DND-41 (cell line): ENCODE measurements at places on chromosomes 3 and 15.

- H3K4me3 ChIP-seq = no peak overlapping the region
- no peak for DNase-seq
- no peaks in the 10 kb centered on the region for H3K4me1 ChIP-seq
- no peaks in the 10 kb centered on the region for H3K27me3 ChIP-seq
- no peaks in the 10 kb centered on the region for H3K36me3 ChIP-seq
- no peak overlapping the region for H3K27ac ChIP-seq
Observed at GRCh38 chr3:43390255-43390588, 103.9 kb downstream of the SNRK start.

- H3K27me3 ChIP-seq = no peaks in the 10 kb centered on the region
- no peaks in the 10 kb centered on the region for H3K36me3 ChIP-seq
- H3K27ac ChIP-seq = peak overlapping the region; percentile 93
- no peak overlapping the region for H3K4me3 ChIP-seq
Observed at GRCh38 chr3:187919544-187919943, 174.3 kb upstream of the BCL6 start.

- peaks cover 11% of the 10 kb centered on the region for H3K27me3 ChIP-seq
- peak within 1 kb of the TSS; percentile 85 for H3K4me3 ChIP-seq
- DNase-seq = peak; percentile 83
- peaks cover 49% of the 10 kb centered on the region for H3K4me1 ChIP-seq
Observed at GRCh38 chr3:20039765-20040547, at the start of gene KAT2B. TSS of gene KAT2B (plus strand) at chr3:20040446. CDS start at chr3:20040478, 32 bp downstream.

- no peak overlapping the region for H3K4me3 ChIP-seq
- H3K36me3 ChIP-seq = no peaks in the 10 kb centered on the region
- peaks cover 6% of the 10 kb centered on the region for H3K27me3 ChIP-seq
- no peaks in the 10 kb centered on the region for H3K4me1 ChIP-seq
Observed at GRCh38 chr15:59550530-59550929, 61.1 kb upstream of the GCNT3 start.

DNA sequence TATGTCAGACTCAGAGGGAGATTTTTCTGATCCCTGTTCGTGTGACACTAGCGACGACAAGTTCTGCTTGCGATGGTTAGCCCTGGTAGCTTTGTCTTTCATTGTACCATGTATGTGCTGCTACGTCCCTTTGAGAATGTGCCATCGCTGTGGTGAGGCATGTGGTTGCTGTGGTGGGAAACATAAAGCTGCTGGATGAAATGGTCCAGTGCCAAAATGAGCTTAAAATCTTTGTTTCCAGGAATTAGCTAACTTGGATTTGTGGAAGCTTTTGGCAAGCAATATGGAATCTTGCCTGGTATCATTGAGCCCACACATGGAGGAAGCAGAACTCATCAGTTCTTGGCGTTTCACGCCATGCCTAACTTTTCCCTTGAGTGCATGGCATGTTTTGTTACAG lies 98.8 kb downstream of the SPRED1 start:
- H3K27ac ChIP-seq = no peak overlapping the region
- no peak for DNase-seq
- H3K4me3 ChIP-seq = no peak overlapping the region
- H3K4me1 ChIP-seq = no peaks in the 10 kb centered on the region

- H3K4me3 ChIP-seq = no peak overlapping the region
- no peak overlapping the region for H3K27ac ChIP-seq
- no peaks in the 10 kb centered on the region for H3K4me1 ChIP-seq
- H3K36me3 ChIP-seq = no peaks in the 10 kb centered on the region
Observed at GRCh38 chr15:77567202-77567601, 65.5 kb downstream of the LINGO1 start.

GRCh38 chr3:99955773-99956562 lies 138.3 kb downstream of the CMSS1 start:
- DNase-seq = no peak
- H3K27me3 ChIP-seq = no peaks in the 10 kb centered on the region
- H3K4me1 ChIP-seq = no peaks in the 10 kb centered on the region

- no peaks in the 10 kb centered on the region for H3K36me3 ChIP-seq
- no peaks in the 10 kb centered on the region for H3K4me1 ChIP-seq
- no peak for DNase-seq
- peaks cover 5% of the 10 kb centered on the region for H3K27me3 ChIP-seq
- no peak overlapping the region for H3K4me3 ChIP-seq
Observed at GRCh38 chr15:78343276-78344060, 3.3 kb downstream of the CRABP1 start.

- no peak for DNase-seq
- H3K36me3 ChIP-seq = no peaks in the 10 kb centered on the region
- H3K27me3 ChIP-seq = no peaks in the 10 kb centered on the region
- H3K27ac ChIP-seq = no peak overlapping the region
Observed at GRCh38 chr15:88247914-88248313, 8.6 kb downstream of the NTRK3 start.

DNA sequence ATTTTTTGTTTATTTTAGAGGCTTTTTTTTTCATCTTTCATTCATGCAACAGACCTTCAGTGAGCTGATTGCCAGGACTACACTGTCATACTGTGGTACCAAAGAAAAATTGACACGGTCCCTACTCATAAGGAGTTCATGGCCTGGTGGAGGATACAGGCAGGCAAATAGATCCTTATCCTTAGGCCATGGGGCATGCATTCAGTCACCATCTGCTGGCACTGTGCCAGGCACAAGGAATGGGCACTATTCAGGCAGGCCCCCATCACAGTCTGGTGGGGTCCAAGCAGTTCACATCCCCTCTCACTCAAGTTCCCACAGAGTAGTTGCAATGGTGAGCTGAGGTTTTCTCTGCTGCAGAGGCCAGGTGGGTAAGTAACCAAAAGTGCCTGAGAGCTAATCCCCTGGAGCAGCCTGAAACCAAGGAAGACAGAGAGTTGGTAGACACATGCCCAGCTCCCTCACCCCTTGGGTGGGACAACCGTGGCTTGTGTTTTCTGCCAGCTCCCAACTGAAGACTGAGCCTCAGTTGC lies 17.3 kb downstream of the CISH start:
- peaks cover 91% of the 10 kb centered on the region for H3K4me1 ChIP-seq
- peak overlapping the region; percentile 94 for H3K27ac ChIP-seq
- H3K4me3 ChIP-seq = no peak overlapping the region; the same call in 1 of the 2 replicates
- H3K27me3 ChIP-seq = no peaks in the 10 kb centered on the region
- DNase-seq = peak; percentile 76

GRCh38 chr3:40382617-40382979 lies 4.4 kb upstream of the ENTPD3 start:
- H3K27ac ChIP-seq = no peak overlapping the region
- H3K36me3 ChIP-seq = no peaks in the 10 kb centered on the region
- H3K4me1 ChIP-seq = no peaks in the 10 kb centered on the region
- no peak overlapping the region for H3K4me3 ChIP-seq
- DNase-seq = no peak
